ENCODE measurements at places on chromosomes 12 and 14.

DNA sequence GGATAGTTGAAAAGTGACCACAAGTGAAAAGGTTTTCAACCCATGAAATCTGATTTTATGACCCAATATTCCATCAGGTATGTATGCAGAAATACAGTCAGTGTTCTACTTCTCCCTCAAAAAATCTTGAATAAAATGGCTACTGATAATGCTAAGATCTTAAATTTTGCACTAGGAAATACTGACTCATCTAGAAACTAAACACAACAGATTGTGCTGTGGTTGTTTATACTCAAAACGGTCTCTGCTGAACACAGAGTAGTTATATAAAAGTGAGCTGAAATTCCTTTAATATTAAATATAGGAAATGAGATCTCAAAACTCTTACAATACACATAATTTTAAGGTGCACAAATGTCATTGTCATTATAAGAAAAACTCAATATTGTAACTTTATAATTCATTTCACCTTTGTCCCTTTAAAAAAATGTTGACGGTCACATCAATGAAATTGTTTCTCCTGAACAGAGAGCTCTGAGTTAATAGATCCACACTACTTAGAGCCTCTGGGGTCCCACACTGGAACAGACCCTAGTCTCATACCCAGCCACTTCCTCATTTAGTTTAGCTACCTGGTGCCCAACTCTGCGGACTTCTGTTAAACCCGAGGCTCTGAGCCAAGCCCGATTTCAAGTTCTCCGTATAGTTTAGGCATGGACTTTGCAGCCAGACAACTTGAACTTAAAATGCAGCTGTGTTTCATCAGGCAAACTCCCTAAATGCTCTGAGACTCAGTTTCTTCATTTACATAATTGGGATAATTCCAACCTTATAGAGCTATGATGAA, 9.3 kb downstream of the COCH start:
- no peak for DNase-seq

DNA sequence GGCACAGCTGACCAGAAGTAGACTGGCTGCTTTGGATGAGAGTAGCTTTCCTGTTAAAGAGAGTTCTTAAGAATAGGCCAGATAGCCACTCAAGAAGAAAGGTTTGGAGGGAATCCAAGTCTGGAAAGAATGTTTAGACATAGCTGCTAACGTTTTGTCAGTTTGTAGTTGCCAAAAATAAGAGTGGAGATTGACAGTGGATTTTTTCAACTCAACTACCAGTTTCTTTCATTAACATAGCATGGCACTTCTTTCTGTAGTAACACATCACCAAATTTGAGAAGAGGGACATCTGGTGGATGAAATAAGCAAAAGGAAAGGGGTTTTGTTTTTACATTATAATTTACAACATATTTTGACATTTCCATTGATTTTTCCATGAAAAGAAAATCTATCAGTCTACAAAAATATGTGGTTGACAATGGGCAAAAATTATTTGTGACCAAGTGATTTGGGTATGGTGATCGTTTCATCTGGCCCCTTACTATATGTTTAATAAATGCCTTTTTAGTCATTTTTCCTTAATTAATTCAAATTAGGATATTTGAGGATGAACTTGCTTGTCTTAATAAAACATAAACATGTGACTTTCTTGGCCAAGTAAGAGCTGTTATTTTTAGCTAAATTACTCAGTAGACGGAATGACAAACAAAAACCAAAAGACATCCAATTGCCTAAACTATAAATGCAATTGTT, 71.1 kb downstream of the PTPRR start:
- no peak for DNase-seq

- DNase-seq = no peak
Measured at GRCh38 chr14:78701246-78701645, 531.1 kb downstream of the NRXN3 start.

DNA sequence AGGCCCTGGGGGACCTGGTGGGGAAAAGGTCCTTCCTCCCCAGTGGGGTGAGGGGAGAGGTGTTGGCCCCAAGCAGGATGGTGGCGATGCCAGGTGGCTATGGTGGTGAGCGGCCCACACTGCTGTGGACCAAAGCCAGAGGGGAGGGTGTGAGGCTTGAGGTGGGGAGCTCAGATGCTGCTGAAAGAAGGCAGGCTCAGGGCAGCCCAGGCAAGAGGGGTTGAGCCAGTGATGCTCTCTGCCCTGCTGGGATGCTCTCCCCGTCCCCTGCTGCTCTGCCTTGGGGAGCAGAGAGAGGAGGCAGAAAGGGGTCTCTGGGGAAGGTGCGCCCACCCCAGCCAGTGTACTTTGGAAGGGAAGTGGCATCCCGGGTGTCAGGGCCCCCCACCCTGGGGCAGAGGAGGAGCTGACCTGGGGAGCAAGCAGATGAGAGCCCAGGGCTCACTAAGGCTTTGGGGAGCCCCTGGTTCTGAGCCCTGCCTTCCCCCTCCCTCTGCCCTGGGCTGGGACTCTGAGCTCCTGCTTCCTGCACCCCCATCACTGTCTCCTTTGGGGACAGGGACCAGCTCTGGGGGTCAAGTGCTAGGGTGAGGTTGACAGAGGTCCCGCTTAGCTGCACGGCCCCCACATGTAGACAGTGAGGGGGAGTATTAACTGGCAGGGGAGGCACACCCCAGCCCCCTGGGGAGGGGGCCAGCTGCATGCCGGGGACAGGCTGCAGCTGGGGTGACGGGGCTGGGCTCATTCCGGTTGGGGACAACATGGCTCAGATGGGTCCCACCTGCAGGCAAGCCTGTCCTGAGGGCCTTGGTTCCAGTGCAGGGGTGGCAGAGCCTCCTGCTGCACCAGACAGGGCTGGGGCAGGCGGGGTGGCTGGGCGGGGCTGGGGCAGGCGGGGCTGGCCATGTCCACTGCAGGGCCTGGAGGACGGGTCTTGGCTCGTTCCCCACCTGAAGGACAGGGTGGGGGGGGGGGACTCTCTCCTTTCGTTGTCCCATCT, 124.4 kb downstream of the KIF26A start:
- peak; percentile 1 for DNase-seq

DNA sequence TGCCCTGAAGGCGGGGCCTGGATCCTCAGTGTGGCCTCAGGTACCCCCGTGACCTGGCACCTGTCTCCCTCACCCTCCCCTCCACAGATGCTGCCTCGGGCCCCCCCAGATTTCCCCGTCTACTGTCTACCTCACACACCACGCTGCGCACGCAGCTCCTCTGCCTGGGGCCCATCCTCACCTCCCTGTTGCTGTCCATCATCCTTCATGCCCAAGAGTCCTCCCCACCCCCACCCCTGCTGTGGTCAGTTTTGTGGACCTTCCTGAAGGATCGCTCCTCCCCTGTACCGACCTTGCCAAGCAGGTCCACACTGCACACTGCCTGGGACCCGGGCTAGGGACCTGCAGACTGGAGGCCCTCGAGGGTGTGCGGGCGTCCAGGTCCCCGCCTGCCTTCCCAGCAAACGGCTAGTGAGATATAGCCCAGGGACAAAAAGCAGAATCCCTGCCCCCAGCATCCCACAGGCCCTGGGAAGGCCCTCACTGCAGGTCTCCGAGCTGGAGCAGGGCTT, 197.4 kb upstream of the DIO3 start:
- no peak for DNase-seq

- peak; percentile 22 for DNase-seq
Measured at GRCh38 chr12:93591137-93591868, 18.8 kb downstream of the SOCS2 start.

DNA sequence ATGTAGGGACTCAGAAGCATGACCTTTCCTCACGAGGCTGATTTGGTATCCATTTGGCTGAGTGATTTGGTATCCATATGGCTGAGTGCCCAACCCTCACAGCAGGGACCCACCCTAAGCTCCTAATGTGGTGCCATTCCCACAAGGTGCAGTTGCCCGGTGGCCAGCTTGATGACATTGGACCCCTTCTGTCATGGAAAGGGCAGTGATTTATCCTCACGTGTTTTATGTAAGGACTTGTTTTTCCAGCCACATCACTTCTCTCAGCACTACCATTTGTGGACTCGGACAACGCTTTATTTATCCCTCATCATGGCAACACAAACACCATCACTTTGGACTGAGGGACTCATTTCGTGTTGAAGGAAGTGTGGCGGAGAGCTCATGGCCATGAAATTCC, 8.5 kb upstream of the CDC42BPB start:
- DNase-seq = no peak

DNA sequence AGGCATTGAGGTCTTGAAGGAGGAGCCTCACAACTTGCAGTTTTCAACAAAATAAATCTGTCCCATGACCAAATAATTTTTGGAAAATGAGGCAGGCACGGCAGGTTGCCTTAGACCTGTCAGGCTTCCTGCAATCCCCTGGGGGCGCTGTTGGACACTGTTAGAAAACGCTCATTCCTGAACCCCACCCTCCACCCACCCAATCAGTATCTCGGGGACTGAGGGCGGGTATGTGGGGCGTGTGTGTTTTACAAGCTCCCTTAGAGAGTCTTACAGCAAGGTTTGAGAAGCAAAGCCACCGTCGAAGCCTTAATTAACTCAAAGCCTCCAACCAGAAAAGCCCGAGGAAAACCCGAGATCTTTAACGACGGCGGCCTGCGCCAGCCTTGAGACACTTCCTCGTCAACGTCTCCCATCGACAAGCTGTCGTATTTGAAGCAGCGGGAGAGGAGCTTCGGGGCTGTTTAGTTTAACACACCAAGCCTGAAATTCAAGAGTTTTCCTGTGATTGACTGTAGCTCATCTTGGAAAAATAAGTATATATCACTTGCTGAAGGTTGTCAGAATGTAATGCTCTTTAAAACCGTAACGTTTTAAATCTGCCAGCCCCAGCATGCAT, 123.0 kb downstream of the GLT1D1 start:
- peak; percentile 5 for DNase-seq

DNA sequence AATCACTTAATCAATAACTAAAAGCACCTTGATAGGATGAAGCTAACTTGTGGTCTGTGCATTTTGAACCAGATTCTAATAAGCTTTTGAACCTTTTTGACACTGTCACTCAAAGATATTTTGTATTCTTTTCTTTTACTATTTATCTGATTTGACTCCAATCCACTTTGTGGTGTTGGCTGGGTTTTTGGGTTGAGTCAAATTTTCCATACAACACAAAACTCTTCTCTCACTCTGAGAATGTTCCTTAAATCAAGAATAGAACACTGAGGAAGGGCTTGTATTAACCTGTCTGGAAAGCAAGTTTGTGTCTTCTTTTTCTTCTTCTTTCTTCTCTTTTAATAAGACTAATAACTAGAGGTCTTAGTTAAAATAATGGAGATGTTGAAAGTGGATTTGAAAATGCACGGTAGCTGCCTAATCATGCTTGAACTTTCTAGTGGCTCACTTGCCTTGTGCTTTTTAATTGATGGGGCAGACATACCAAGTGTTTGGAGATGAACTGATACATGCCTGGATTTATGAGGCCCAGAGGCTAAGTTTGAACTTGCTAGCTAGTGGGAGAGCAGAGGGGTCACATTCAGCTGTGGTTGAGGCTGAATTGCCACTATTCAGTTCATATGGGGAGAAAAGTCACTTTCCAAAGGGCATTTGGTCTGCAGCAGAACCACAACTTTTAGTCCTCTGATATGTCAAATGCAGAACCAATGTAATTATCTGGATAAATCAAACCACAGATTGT, 93.5 kb upstream of the PTHLH start:
- no peak for DNase-seq

DNA sequence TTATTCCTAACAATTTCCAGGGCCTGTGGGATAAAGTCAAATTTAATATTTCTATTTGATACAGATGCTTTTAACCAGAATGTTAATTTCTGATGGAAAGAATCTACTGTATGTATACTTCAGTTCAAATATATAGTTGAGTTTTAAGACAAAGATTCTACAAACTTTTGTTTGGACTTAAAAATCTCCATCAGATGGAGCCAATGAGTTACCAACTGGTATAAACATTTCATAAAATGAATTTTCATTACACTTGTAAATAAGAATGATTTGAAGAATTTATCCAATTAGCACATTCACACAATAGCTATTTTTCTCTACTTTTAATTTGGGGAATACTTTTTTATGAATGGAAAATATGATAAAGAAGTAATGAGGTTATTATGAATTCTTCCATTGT, 425.2 kb upstream of the MIS18BP1 start:
- no peak for DNase-seq

- DNase-seq = no peak
Measured at GRCh38 chr12:6533653-6533922, 729 bp upstream of the GAPDH start.

GRCh38 chr12:20426191-20426590, 57.9 kb downstream of the PDE3A start:
- no peak for DNase-seq

DNA sequence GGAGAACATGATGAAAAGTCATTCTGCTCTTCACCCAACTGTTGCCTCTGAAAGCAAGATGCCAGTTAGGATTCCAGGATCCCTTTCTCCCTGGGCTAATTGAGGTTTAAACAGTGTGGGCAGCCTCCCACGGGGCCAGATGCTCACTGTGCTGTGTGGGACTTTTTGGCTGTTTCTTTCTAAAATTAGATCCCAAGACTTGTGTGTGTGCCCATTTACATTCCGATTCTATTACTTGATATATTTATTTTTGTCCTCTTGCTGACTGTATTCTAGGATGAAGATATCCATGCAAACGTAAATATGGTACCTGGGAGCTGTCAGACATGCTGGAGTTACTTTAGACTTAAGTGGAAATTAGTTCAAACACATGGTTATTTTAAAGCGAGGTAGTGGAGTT, 6.2 kb downstream of the IFT43 start:
- DNase-seq = no peak

- DNase-seq = no peak
Measured at GRCh38 chr14:103880348-103881267, 33.2 kb upstream of the PPP1R13B start.

DNA sequence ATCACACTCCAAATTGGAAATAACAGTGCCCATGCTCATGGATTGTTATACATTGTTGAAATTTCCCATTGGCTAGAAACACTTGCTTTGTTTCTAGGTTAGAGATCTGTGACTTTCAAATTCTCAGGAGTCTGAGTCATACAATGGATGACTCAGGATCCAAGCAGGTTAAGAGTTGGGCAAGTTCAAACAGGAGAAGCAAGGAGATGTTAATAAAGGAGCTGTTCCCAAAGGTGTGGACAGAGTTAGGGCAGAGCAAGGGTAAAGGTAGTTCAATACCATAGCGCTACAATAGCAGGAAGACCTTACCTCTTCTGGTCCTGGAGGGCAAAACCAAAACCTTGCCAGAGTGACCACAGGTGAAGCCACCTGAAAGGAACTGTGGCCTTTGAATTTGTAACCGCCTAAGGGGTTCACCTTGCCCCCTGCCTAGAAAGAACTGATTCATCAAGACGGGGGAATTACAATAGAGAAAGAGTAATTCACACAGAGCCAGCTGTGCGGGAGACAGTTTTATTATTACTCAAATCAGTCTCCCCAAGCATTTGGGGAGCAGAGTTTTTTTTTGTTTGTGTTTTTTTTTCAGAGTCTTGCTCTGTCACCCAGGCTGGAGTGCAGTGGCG, 4.2 kb upstream of the AMN1 start:
- peak; percentile 46 for DNase-seq

DNA sequence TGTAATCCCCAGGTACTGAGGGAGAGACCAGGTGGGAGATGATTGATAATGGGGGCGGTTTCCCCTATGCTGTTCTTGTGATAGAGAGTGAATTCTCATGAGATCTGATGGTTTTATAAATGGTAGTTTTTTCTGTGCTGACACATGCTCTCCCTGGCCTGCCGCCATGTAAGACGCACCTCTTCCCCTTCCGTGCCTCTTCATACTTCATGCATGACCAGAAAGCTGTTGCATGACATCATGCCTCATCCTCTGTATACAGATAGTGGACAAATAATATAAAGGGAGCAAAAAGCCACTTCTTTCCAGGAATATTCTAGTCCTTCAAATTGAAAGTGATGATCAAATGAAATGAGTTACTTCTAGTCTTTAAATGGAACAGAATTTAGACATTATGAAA, 47.3 kb upstream of the LRIG3 start:
- DNase-seq = no peak

All from stimulated activated CD4-positive, alpha-beta T cell treated with anti-CD3 and anti-CD28 coated beads, Interleukin-4, amount 100 ng/mL, for 24 hours (primary cell).